ENCODE measurements at places on chromosomes 3 and 15. TPM values are rescaled to one million over a fixed set of nuclear protein-coding genes. Genes with fewer than 3 reads are reported as not detected.

The MINAR1 gene
- 0.17 TPM for polyA plus RNA-seq

The FGF12 gene
- polyA plus RNA-seq = 3.0 TPM

The CFAP20DC gene
- 2.2 TPM for polyA plus RNA-seq

The CCRL2 gene
- not detected for polyA plus RNA-seq

The UBE2Q2 gene
- polyA plus RNA-seq = 10.1 TPM

The CHRNB4 gene
- 4.1 TPM for polyA plus RNA-seq

The SLC22A13 gene
- 0.06 TPM for polyA plus RNA-seq

The SMCO1 gene
- not detected for polyA plus RNA-seq

The TGM4 gene
- 0.02 TPM for polyA plus RNA-seq

All from H1 (cell line).